ENCODE measurements at places on chromosomes 1 and 21.

DNA sequence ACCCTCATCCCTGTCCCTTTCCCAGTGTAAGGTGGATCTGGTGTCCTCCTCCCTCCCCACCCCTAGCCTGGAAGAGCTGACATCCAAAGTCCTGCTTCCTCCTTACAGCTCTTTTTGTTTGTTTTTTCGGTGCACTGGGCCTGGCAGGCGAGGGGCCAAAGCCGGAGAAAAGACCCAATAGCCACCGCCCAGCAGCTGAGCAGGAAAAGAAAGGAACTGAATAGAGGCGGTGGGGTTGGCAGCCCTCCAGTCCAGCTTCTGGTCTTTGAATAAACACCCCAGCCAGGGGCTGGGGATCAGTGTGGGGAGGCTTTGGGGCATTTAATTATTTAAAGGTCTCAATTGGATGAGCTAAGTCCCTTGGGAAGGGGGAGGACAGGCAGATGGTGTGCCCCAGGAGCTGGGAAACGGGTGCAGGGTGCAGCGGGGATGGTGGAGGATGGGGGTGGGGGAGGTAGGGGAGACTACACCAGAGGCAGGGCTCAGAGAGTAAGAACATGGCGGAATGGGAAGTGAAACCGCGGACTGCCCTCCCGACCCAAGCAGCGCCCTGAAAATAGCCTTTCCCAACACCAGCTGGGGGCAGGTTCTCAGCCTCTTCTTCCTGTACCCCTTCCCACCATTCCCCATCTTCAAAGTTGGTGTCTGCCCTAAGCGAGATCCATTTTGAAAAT is 20.2 kb downstream of the BTG2 start:
- DNase-seq, result no peak

- no peak for DNase-seq
These were observed 23.4 kb downstream of the ARHGEF19 start for GRCh38 chr1:16189003-16189402.

DNA sequence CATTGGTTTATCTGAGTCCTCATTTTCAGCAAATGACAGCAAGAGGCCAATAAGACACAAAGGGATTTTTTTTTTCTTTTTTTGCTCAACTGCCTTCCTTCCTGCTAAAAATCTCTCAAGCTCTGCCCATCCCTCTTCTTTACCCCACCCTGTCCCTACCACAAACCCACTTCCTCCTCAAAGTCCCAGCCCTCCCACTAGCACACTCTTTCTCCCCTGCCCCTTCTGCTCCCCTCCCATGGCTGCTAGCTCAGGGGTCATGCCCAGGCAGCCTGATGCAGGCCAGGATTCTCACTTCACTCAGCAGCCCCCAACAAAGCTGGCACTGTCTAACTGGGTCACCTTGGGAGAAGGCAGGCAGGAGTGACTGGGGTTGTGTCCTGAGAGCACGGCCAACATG is 28.8 kb upstream of the PPP2R5A start:
- no peak for DNase-seq

DNA sequence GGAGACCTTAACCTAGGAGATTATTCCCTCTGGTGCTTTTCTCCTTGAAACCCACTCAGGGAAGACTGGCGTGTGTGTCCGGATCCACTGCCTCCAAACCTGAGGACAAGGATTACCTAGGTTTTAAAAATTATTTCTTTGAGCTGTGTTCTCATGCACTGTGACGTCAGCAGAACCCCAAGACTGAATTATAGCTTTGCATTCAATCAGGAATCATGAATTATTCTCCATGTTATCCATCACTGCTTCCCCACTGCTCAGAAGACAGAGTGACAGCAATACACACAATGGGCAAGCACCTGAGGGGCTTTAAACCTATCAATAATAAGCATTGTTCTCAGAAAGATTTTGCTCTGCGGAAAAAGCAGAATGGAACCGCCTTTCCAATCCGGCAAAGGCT is 253.2 kb upstream of the FOXD3 start:
- no peak for DNase-seq

GRCh38 chr21:45950740-45951515 is 30.6 kb upstream of the COL6A1 start:
- no peak for DNase-seq

GRCh38 chr1:162094271-162094670 is 24.8 kb downstream of the NOS1AP start:
- no peak for DNase-seq

DNA sequence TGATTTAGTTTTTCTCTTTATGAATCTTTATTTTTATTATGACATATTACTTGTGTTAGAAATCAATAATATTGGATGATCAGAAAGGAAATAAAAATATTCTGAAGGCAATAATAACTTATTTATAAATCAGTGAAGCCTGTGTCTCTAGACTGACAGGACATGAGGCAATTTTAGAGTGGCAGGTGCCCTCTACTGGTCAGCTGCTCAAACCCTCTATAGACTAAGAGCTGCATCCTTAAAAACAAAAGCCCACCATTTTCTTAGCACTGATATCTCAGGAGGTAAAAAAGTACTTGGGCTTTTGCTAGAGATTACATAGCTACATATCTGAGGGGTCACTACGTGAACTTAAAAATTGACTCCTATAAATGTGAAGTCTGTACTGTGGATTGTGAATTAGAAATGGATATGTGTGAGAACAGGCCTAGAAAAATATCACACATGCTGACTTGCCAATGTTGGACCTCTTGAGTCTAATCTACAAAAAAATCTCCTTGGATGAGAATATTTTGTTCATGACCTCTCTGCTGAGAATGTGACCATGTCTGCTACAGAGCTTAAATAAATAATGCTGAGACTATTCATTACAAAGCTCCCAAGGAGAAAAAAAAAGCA is 597.9 kb upstream of the ADAMTS5 start:
- no peak for DNase-seq

DNA sequence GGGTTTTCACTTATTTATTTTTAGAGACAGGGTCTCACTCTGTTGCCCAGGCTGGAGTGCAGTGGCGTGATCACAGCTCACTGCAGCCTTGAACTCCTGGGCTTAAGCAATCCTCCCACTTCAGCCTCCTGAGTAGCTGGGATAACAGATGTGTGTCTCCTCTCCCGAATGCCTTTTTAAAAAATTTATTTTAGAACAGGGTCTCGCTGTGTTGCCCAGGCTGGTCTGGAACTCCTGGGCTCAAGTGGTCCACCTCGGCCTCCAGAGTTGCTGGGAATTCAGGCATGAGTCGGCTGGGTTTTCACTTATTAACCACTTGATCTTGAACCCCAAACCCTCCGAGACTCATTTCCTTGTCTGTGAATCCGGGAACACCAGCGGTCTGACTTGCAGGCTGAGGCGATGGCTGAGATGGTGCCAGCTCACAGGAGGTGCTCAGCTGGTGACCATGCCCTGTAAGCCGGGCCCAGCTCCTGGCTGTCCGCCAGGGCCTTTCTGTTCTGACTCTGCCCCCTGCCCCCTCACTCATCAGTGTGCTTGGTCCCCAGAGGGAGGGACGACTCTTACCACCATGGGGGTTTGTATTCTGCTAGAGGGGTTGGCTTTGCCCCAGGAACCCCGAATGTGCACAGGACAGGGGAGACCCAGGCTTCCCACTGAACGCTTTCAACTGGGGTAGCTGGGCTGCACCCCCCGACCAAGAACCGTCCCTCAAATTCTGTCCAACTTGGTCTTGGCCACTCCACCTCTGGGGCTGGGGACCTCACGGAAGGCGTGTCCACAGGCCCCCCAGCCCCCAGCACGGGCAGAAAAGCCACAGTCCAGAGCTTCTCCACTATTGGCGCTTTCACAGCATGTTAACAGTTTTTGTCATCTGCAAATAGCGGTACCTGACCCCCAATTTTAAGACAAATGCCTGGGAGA is 22.5 kb downstream of the MMEL1 start:
- peak; percentile 23 for DNase-seq

DNA sequence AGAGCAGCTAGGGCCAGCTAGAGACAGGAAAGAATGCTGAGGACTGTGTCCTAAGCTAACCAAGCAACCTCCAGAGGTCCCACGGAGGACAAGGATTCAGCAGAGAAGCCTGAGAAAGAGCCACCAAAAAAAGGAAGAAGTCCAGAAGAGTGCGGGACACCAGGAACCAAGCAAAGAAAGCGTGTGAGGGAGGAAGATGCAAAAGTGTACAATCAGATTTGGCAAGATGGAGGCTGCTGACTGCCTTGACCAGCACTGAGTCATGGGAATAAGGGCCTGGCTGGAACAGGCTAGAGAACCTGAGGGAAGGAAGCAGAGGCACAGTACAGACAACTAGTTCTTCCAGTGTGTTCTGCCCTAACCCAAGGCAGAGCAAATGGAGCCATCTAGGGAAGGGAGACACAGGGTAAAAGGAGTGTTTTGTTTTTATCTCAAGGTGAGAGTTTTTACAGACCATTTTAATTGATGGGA is 18.5 kb downstream of the TP53BP2 start:
- DNase-seq, result no peak

DNA sequence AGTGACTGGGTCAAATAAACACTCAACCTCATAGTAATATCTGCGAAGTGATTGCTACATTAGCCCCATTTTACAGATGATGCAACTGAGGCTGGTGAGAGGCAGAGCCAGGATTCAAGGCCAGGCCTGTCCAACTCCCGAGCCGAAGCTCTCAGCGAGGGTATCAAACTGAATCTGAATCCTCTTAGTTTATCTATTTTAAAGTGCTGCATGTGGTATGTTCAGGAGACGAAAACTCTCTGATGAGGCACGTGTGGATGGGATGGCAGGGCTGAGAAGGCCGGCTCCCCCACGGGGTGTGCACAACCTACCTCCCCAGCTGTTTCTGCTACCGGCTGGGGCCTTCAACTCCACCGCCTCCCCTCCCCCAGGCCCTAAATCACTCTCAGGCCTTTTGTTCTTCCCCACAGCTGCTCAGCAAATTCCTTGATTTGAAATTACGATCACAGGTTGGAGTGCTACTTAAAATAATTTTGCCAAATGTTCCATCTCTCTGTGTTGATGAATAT is 171.8 kb downstream of the TOMM20 start:
- DNase-seq, result no peak

DNA sequence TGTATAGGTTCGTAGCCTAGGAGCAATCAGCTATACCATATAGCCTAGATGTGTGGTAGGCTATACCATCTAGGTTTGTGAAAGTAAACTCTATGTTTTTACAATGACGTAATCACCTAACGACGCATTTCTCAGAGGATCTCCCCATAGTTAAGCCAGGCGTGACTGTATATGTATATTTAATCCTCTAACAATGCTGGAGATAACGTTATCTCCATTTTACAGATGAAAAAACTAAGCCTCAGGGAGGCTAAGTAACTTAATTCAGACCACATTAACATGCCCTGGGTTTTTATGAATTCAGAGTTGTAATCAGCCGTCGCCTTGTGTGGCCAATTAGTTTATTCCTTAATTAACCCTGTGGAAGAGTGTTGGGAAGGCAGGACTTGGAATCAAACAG is 107.7 kb upstream of the PLXNA2 start:
- no peak for DNase-seq

- DNase-seq, result no peak
These were observed 518.9 kb downstream of the BRINP3 start for GRCh38 chr1:189958756-189959155.

- no peak for DNase-seq
These were observed 19.5 kb upstream of the CREG1 start for GRCh38 chr1:167573035-167573434.

- DNase-seq, result no peak
These were observed 29.4 kb downstream of the SPATA17 start for GRCh38 chr1:217660353-217661062.

GRCh38 chr1:230237009-230237370 is 170.0 kb downstream of the GALNT2 start:
- DNase-seq, result no peak

DNA sequence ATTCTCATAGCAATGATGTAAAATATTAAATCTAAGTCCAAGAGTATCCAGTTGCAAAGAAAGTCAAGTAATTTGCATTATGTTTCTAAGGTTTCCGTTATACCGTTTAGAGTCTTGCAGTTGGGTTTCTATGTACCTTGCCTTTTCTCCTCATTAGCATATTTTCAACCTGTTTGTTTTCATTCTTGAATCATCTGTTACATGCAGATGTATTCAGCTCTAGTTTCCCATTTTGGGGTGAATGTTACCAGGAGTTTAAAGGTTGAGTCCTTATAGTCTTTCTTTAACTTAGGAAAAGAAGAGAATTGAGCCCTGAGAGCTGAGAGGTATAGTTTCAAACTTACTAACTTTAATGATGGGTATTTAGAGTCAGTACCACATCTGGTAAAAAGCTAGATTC is 139.9 kb downstream of the NFIA start:
- DNase-seq, result no peak
